ENCODE measurements at places on chromosomes 16 and 17. TPM values are rescaled to one million over a fixed set of nuclear protein-coding genes. Genes with fewer than 3 reads are reported as not detected.

NPIPB6 gene
- total RNA-seq: 1.5 TPM

NXPH3 gene
- not detected for total RNA-seq

GRCh38 chr16:15843635-15844279 is 13.1 kb downstream of the MYH11 start:
- H3K36me3 ChIP-seq: no peaks in the 10 kb centered on the region
- no peaks in the 10 kb centered on the region for H3K4me1 ChIP-seq

PRDM7 gene
- not detected for total RNA-seq

- H3K27me3 ChIP-seq: peaks cover 15% of the 10 kb centered on the region
- no peak overlapping the region for H3K4me3 ChIP-seq
- no peak for DNase-seq
- no peak overlapping the region for H3K27ac ChIP-seq
- H3K36me3 ChIP-seq: no peaks in the 10 kb centered on the region
Measured at GRCh38 chr16:984121-984694, 2.6 kb downstream of the SOX8 start.

MPP2 gene
- 0.48 TPM for total RNA-seq

NOTUM gene
- total RNA-seq: not detected

DNA sequence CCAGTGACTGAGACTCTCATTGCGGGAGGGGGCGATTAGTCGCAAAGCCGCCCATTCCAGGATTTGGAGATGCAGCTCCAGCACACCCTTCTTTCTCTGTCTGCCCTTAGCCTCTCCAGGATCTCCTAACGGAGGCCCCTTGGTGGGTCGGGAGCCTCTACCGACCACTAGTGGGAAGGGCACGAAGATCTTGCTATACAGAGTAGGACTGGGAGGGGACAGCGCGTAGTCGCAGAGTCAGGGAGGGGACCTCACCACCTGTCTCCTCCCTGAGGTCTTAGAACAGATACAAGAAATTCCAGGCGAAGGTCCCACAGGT is 588 bp upstream of the SMTNL2 start:
- no peaks in the 10 kb centered on the region for H3K36me3 ChIP-seq
- H3K27ac ChIP-seq: no peak overlapping the region
- no peak for DNase-seq
- peaks cover 46% of the 10 kb centered on the region for H3K27me3 ChIP-seq
- H3K4me1 ChIP-seq: peaks cover 1% of the 10 kb centered on the region
- H3K4me3 ChIP-seq: no peak overlapping the region

DNA sequence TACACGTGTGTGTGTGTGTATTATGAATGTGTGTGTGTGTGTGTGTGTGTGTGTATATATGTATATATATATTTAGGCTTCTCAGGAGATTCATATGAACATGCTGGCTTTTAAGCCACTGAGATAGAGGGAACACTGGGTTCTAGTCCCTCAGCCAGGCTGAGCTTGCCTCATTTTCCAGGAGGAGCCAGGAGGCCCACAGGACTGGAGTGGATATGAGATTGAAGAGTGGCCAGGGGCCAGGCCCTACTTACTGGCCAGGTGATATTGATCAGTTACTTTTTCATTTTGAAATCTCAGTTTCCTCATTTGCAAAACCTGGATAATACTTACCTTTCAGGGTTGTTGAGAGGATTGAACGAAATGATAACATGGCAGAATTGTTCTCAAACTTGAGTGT is 5.8 kb downstream of the PCTP start:
- no peak for DNase-seq
- H3K27me3 ChIP-seq: no peaks in the 10 kb centered on the region
- no peaks in the 10 kb centered on the region for H3K36me3 ChIP-seq
- no peak overlapping the region for H3K4me3 ChIP-seq
- H3K4me1 ChIP-seq: peaks cover 5% of the 10 kb centered on the region
- H3K27ac ChIP-seq: no peak overlapping the region

CHST5 gene
- total RNA-seq: not detected

- no peak overlapping the region for H3K27ac ChIP-seq
- H3K36me3 ChIP-seq: peaks cover under 1% of the 10 kb centered on the region
- H3K4me3 ChIP-seq: no peak overlapping the region
- H3K4me1 ChIP-seq: no peaks in the 10 kb centered on the region
- H3K27me3 ChIP-seq: no peaks in the 10 kb centered on the region
Measured at GRCh38 chr16:58409316-58409973, 17.2 kb downstream of the GINS3 start.

DNA sequence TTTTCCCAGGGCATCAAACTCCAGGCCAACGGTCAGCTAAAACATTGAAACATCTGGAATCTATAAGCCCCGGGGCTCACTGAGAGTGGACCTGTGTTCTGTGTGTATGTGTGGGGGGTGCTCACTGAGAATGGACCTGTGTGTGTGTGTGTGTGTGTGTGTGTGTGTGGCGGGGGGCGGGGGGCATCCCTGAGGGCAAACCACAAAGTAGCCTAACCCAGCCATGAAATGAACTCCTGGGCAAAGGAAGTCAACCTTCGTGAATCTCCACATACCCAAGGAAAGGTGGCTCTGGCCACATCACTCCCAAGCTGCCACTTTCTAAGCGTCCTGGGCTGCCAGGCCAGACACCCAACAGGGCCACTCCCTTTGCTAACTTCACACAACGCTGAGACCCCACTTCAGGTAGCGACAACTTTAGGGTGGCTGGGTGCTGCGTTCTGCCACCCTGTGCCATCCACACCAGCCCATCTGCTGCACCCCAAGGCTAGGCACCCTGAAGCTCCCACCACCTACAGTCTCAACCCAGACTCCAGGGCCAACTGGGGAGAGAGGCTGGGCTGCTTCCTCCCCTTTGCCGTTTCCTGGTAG is 1.6 kb downstream of the MAFG start:
- peaks cover 16% of the 10 kb centered on the region for H3K36me3 ChIP-seq
- H3K4me1 ChIP-seq: peaks cover 42% of the 10 kb centered on the region
- H3K4me3 ChIP-seq: peak overlapping the region; percentile 91

GRCh38 chr16:97822-98221 is 19.8 kb downstream of the MPG start:
- H3K36me3 ChIP-seq: peaks cover 6% of the 10 kb centered on the region
- no peak for DNase-seq
- no peak overlapping the region for H3K27ac ChIP-seq
- H3K4me3 ChIP-seq: no peak overlapping the region
- H3K27me3 ChIP-seq: no peaks in the 10 kb centered on the region

FBXW10B gene
- 0.15 TPM for total RNA-seq

SLC12A4 gene
- total RNA-seq: 40.0 TPM

PRSS8 gene
- total RNA-seq: not detected

PTGES3L gene
- total RNA-seq: 0.65 TPM

GRCh38 chr17:82909322-82909904 is 69.6 kb upstream of the ZNF750 start:
- no peak overlapping the region for H3K27ac ChIP-seq
- no peak overlapping the region for H3K4me3 ChIP-seq
- H3K36me3 ChIP-seq: peaks cover 17% of the 10 kb centered on the region
- H3K4me1 ChIP-seq: peaks cover 10% of the 10 kb centered on the region
